ENCODE measurements at places on chromosomes 16 and 17. TPM values are rescaled to one million over a fixed set of nuclear protein-coding genes. Genes with fewer than 3 reads are reported as not detected.

The RGS11 gene
- total RNA-seq: 6.3 TPM

The KRTAP2-3 gene
- not detected for total RNA-seq

The PRRT2 gene
- total RNA-seq: 2.1 TPM

The CCR7 gene
- under 0.01 TPM for total RNA-seq

The KRT32 gene
- under 0.01 TPM for total RNA-seq

All from fibroblast of lung (primary cell).